Non-pigmented ciliary epithelial cell (primary cell): ENCODE measurements at places on chromosomes 6 and 20.

- DNase-seq, result no peak
Measured at GRCh38 chr6:28580475-28580874, 54.8 kb downstream of the GPX5 start.

- no peak for DNase-seq
Measured at GRCh38 chr6:130547723-130548122, 181.9 kb downstream of the TMEM200A start.

DNA sequence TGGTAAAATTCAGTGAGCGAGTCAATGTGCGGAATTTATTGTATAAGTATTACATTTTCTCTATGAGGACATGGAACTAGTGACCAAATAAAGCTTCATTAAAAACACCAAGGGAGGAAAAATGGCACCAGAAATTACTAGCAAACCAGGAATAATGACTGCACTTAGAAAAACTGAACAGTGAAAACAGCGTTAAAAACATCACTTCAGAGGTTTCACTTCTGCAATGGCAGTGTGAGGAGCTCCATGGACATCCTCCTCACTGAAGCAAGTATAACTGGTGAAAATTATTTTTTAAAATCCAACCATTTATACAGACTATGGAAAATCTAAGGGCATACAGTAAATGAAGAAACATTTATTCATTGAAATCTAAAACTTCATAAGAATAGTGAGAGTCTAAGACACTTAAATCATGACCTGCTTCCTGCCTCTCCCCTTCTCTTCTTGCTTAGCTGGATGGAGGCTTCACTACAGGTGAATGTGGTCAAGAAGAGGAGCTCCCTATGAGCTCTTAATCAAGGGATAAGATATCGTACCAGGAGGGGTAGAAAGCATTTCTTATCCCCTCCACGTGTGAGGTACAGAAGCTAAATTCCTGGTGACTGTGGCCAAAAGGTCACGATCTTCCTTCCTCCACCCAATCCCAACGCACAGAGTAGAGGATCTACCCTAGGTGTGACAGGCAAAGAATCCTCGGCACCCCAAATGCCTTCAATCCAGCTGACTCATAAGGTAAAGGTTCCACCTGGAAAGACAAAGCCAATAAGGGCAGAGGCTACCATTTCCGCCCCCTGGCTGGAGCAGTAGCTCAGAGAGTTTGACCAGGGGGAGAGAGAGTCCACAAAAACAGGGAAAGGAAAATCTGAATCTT is 12.3 kb upstream of the ASF1A start:
- no peak for DNase-seq

- DNase-seq, result no peak
Measured at GRCh38 chr20:6024768-6025167, 29.1 kb downstream of the LRRN4 start.

DNA sequence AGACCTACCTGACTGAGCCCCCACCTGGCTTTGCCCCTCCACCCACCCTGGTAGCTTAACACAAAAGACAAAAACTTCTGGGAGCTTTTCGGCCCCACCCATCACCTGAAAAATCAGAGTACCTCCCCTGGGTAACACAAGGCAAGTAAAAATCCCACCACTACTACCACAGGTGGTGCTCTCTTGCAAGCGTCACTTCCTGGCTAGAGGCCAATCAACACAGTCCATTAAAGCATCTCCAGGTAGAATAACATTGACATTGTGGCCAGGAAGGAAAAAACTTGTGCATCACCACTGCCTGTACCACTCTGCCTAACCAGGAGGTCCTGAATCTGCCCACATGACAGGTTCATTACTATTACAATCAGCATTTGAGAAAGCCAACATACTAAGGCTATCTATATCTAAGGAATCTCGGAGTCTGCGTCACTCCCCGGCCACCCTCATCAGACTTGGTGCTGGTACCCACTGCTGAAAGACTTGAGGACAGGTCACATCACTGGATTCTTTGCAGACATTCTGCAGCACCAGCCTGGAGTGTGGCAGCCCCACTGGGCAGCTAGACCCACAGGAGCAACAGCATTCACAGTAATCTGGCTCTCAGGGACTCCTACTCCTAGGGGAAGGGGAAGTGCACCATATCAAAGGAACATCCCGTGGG is 125.9 kb downstream of the CDK19 start:
- DNase-seq, result no peak

DNA sequence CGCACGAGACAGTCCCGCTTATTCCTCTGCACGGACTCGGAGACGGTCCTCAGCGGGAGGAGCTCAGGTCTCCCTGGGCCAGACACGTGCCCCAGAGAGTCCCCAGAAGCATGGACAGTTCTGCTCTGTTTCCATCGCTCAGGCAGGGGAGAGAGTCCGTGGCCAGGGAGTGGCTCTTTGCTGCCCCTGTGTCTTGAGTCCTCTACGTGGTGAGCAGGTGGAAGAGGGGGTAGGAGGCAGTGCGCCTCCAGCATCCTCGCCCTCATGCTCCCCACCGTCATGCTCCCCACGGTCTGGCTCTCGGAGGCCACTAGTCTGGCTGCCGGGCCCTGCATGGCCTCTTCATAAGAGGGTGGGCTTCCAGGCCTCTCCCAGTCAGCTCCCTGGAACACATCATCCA is 8.9 kb downstream of the TAGAP start:
- DNase-seq, result no peak

DNA sequence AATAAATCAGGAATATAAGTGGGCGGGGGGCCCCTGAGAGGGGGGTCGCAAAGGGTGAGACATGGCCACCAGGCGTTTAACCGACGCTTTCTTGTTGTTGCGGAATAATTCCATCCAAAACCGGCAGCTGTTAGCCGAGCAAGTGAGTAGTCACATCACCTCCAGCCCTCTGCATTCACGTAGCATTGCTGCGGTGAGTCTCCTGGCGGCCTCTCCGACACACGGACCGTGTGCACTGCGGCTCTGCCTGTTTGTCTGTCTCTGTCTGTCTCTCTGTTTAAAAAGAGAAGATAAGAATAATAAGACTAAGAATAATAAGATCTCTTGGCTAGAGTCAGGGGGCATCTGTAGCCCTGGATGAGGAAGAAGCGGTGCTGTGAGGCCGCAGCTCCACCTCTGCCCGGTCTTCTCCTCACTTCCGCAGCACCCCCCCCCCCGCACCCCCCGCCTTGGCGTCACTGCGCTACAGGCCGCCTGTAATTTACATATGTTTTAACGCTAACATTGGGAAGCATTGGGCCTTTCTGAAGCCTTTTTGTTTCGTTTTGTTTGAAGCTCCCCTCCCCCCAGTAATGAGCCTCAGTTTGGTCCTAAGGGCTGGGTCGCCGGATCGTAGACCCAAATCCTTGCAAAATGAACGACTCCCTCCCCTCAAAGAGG is 993 bp downstream of the STX16 start:
- DNase-seq, result no peak

- no peak for DNase-seq
Measured at GRCh38 chr20:34016736-34017135, 23.0 kb downstream of the RALY start.
